ENCODE measurements at places on chromosomes 12 and 14.

- no peak for DNase-seq
Observed at GRCh38 chr12:10331642-10332239, 24.1 kb downstream of the KLRD1 start.

GRCh38 chr12:58285551-58285950, 344.2 kb downstream of the ATP23 start:
- no peak for DNase-seq

DNA sequence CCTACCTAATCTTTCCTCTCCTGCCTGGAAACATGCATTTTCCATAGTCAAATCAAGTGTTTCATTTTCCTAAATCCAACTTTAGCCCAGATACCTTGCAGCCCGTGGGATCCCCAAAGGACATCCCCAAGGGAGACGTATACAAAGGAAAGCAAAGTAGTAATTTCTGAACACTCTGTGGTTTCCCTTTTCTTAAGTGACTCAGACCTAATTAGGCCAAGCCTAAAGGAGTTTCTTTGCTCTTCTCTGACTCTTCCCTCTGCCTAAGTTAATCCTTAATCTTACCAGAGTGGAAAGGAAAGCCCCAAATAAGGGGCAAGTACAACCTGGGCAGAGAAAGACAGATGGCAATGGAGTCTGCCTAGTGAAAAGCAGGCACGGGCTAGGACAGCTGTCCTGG, 250.3 kb downstream of the SPTSSA start:
- DNase-seq: no peak

DNA sequence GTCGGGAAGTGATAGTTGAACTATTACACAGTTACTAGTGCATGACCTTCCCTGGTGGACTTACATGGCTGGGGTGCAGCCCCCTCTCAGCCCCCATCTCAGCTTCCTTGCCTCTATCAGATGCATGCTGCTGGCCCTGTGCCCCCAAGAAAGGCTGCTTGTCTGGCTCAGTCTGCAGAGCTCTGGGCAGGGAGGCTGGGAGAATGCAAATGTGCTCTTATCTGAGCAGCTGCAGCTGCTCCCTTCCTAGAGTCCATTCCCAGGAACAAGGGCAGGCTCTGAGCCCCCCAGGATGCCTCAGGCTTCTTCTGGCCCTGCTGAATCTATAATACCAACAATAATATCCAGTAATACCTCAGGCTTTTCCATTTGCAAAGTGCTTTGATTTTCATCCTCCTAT, 218.1 kb upstream of the SRRM4 start:
- no peak for DNase-seq

DNA sequence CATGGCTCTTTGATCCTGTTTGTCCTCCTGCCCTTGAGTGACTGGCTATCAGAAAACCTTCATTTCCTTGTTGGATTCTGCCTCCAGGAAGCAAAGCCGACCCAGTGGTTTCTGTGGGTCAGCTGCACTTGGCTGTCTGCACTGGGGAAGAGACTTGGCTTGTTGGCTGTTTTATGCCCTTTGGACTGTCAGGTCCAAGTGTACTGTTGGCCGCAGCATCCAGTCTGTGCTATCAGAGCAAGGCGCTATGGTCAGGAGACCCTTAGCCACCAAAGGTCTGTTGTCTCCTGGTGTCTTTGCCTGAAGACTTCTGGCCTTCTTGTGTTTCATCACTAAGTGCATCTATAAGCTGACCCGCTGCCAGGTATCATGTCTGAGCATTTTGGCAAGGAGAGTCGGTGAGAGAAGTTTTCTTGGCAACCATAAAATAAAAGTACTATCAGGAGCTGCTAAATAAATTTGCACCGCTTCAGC, 177.4 kb upstream of the HIF1A start:
- peak; percentile 83 for DNase-seq

Data from Peyer's patch (tissue), 4 donors.